ENCODE measurements at places on chromosomes 3 and 15. TPM values are rescaled to one million over a fixed set of nuclear protein-coding genes. Genes with fewer than 3 reads are reported as not detected.

LSAMP gene
- polyA plus RNA-seq = 20.2 TPM

DISP2 gene
- polyA plus RNA-seq = 1.1 TPM

CHRNA7 gene
- 19.1 TPM for polyA plus RNA-seq

GRCh38 chr3:177467247-177467985, 270.1 kb upstream of the TBL1XR1 start:
- no peak for DNase-seq

DNA sequence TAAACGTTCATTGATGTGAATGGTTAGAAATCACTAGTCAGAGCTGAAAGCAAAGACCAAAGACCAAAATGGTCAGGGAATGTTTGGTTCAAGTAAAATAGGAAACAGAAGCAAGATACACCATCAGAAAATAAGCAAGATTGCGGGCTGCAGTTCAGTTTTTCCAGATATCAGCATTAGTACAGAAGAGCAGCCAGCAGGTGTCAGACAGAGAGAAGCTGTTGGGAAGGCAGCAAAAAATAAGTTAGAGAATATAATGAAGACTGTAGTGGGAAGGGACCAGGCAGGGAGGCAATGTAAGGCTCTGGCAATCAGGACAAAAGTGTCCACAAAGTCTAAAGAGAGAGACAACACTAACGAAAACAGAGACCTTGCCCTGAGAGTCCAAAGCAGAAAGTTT, 639.4 kb upstream of the NAALADL2 start:
- no peak for DNase-seq

- peak; percentile 11 for DNase-seq
These were observed 9.9 kb downstream of the KY start for GRCh38 chr3:134640872-134641470.

GRCh38 chr15:41511331-41511898, 2.2 kb downstream of the LTK start:
- no peak for DNase-seq

DNA sequence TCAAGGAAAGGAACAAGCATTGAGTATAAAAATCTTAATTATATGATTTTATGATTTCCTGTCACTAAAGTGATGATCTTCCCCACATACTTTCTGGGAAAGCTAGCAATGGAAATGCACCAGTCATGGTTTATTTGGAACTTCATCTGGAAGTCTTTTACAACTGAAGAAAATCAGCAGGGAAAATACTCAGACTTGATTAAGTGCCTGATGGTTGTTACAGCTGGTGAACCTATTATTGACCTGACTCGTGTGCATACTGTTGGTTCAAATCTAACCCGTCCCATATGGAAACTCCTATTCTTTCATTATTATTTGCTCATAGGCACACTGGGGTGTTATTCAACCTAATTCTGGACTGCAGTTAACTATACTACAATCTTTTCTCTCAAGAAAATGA, 701.8 kb upstream of the CCDC54 start:
- peak; percentile 74 for DNase-seq

DNA sequence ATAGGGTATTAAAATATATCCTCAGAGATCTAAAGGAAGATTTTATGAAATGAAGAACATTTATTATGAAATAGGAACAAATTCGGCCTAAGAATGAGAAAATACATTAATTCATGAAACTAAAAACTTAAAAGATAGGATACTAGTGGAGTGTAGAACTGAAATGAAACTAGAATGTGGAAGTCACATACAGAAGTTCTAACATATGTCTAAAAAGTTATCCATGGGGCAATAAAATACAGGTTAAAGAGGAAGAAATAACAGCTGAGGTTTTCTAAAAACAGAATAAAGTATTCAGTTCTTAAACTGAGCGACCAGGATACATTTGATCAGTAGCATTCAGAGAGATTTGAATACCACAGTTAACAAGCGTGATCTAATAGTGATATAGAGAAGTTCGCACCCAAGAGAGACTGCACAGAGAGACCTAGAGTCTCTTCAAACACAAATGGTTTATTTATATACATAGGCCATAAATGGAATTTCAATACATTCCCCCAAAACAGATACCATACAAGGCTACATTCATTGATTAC, 85.9 kb downstream of the FEZF2 start:
- DNase-seq = no peak

GRCh38 chr3:183844606-183845005, 19.2 kb upstream of the MAP6D1 start:
- no peak for DNase-seq

DNA sequence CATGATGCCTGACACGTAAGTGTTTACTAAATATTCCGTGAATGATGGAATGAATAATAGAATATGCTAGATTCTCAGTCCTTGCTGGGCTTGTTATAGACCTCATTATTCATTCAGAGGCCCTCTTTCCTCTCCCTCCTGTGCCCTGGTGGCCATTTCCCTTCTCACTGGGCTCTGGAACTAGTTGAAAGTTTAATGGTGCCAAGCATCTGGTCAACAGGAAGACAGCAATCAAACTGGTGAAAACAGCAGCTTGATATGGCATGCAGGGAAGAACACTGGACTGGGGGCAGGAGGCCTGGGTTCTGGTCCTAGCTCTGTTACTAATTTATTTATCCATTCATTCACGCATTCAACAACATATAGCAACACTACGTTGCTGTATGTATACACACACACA, 3.7 kb upstream of the APOD start:
- no peak for DNase-seq

- DNase-seq = peak; percentile 53
These were observed 88.9 kb downstream of the PTPRG start for GRCh38 chr3:61650276-61650675.

DNA sequence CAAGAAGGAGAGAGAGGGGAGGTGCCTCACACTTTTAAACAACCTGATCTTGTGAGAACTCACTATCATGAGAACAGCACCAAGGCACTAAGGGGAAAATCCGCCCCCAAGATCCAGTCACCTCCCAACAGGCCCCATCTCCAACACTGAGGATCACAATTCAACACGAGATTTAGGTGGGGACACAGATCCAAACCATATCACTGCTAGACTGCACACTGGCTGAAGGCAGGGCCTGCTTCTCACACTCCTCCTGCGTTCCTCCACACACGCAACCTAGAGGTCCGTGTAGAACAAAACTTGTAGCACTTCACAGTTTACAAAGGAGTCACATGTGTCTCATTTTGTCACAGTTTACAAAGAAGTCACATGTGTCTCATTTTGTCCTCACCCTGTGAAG, 97.8 kb downstream of the DAPK2 start:
- no peak for DNase-seq

DNA sequence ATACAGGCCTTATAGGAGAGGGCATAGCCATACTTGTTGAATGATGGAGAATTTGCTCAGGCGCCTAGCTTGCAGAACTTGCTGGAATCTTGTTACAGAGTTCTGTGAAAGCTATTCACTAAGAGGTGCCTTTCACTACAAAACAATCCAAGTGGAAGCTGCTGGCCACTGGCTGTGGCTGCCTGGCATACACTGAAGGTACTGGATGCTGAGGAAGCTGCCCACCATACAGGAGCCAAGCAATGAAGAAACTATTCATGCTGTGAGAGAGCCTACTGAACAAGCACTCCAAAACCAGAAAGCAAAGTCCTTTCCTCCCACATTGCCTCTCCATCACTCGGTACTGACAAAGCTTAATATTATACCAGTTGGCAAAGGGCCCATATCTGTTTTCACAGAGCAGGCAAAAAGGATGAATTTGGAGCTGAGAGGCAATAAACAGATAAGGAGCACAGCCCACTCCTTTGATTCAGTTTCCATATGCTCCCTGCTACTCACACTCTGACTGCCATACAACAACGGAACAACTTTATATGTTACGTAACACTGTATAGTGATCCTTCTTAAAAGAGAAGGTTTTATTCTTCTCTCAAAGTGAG, 192.6 kb upstream of the ALCAM start:
- peak; percentile 52 for DNase-seq
